ENCODE measurements at places on chromosomes 5 and 9.
A peak's percentile ranks its signal among the peaks of the same experiment; 100 is the strongest.

GRCh38 chr9:73219985-73220626, 68.4 kb downstream of the ANXA1 start:
- peak; percentile 83 for DNase-seq

- DNase-seq = no peak
Measured at GRCh38 chr5:88551724-88552345, 283.2 kb upstream of the TMEM161B start.

- DNase-seq = no peak
Measured at GRCh38 chr5:35345222-35345621, 114.9 kb upstream of the PRLR start.

- no peak for DNase-seq
Measured at GRCh38 chr5:2112173-2113025, 229.7 kb upstream of the IRX4 start.

GRCh38 chr5:35804201-35804653, 52.5 kb upstream of the IL7R start:
- no peak for DNase-seq

DNA sequence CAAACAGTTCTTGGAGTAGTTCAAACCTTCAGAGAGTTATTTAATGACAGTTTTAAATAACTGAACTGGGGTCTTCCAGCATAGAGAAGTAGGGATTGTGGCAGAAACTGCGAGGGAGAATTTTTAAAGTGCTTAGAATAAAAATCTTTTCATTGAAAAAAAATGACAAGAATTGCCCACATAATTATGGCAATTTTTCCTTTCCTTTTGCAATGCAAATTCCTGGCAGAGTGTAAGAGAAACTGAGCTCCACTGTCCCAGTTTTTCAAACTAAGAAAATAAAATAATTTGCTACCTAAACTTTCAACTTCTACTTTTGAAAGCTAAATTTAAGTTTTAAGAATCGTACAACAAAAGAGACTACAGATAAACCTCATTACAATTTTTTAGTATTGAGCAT, 2.3 kb upstream of the PTGER4 start:
- no peak for DNase-seq

GRCh38 chr9:86955561-86955960, 8.3 kb upstream of the GAS1 start:
- no peak for DNase-seq

GRCh38 chr9:93645921-93646639, 69.7 kb downstream of the PHF2 start:
- DNase-seq = no peak

DNA sequence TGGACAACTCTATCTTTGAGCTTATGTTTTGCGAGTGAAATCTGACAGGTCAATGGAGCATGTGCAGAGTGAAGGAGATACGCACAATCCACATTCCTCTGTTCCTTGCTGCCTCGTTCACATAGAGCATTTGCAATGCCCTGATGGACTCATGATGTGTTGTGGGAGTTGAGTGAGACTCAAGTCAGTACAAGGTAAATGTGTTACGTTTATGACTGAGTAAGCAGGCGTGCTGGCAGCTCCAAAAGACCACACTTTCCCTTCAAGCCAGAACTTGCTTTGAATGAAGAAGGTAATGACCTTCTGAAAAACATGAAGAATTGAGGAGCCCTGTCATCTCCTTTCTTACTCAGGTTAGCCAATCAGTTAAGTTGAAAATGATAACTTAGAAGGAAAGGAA, 477.8 kb downstream of the CTNND2 start:
- no peak for DNase-seq

GRCh38 chr5:179274321-179275315, 70.6 kb downstream of the ADAMTS2 start:
- no peak for DNase-seq

- DNase-seq = no peak
Measured at GRCh38 chr5:142779163-142779840, 9.1 kb downstream of the ARHGAP26 start.

GRCh38 chr9:97772145-97772544, 75.0 kb upstream of the XPA start:
- no peak for DNase-seq

- no peak for DNase-seq
Measured at GRCh38 chr9:95021166-95021886, 294.8 kb downstream of the AOPEP start.

GRCh38 chr5:131496400-131496713, 138.7 kb downstream of the RAPGEF6 start:
- no peak for DNase-seq

- peak; percentile 24 for DNase-seq
Measured at GRCh38 chr9:79123415-79123814, 448.4 kb upstream of the TLE4 start.

DNA sequence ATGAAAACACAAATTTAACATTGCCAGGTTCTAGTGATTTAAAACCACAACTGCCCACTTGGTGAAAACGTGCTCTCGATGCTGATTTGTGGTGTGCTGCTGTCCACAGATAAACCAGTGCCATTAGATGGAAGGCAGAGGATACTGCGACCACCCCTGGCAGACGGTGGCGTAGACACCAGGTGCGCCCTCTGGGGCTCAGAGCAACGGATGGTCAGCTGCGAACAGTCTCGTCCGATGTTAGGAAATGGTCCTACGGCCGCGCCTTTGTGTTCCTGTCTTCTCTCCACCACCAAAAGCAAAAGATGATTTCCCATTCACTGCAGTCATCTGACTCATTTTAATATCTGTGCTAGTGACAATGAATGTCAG, 43.2 kb downstream of the UBE2QL1 start:
- DNase-seq = no peak

DNA sequence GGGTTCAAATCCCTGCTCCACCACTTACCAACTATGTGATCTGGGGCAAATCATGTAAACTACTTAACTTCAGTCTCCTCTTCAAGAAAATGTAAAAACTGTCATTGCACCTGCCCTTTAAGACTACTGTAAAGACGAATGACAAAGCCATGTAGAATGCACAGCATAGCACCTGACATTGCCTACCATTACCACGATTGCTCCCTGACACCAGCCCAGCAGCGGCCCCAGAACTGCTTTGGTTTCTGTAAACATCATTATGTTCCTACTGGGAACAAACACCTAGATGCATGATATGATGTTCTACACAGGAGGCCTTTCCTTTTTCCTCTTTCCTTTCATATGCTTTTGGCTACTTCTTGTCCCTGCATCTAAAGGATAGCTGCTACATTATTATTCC, 23.1 kb upstream of the PLPP6 start:
- DNase-seq = no peak

GRCh38 chr5:81631621-81632020, 119.3 kb downstream of the SSBP2 start:
- DNase-seq = no peak

- no peak for DNase-seq
Measured at GRCh38 chr5:112203229-112203628, 215.8 kb downstream of the EPB41L4A start.

- no peak for DNase-seq
Measured at GRCh38 chr5:179273073-179273435, 72.2 kb downstream of the ADAMTS2 start.

- peak; percentile 69 for DNase-seq
Measured at GRCh38 chr5:37495210-37495609, 116.1 kb downstream of the WDR70 start.

DNA sequence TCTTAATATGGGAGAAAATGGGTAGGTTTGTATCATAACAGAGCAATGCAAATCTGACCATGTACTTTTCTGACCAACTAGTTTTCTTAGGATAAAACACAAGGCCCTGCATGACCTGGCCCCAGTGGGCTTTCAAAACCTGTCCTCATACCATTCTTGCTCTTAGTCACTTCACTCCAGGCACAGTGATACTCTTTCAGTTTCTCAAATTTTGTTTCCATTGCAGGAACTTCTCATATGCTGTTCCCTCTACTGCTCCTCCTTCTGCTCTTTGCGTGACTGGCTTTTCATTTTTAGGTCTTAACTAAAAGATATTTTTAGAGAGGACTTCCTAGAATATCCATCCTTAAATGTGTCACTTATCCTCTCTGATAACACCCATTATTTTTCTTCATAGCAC, 112.4 kb downstream of the INIP start:
- no peak for DNase-seq

GRCh38 chr5:78744951-78745534, 96.5 kb upstream of the LHFPL2 start:
- no peak for DNase-seq

GRCh38 chr5:102196481-102196880, 99.6 kb downstream of the SLCO4C1 start:
- DNase-seq = no peak

GRCh38 chr5:32740651-32741050, 29.5 kb downstream of the NPR3 start:
- no peak for DNase-seq

DNA sequence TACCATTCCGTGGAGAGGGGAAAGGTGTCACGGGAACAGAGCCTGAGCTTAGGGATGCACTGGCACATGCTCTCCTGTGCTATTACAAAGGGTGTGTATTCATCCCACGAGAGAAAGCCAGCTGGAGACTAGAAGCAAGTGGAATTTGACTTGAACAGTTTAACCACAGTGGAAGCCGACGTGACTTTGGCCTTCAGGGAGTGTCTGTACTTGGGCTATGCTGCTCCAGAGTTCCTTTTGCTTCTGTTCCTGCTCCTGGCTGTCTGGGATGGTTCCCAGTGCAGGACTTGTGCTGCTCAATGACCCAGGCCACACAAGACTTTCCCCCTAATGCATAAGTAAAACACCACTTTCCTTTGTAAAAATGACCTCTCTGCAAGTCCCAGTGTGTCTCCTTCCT, 7.9 kb upstream of the NFIL3 start:
- no peak for DNase-seq

GRCh38 chr5:162068412-162068811, 839 bp downstream of the GABRG2 start:
- no peak for DNase-seq

DNA sequence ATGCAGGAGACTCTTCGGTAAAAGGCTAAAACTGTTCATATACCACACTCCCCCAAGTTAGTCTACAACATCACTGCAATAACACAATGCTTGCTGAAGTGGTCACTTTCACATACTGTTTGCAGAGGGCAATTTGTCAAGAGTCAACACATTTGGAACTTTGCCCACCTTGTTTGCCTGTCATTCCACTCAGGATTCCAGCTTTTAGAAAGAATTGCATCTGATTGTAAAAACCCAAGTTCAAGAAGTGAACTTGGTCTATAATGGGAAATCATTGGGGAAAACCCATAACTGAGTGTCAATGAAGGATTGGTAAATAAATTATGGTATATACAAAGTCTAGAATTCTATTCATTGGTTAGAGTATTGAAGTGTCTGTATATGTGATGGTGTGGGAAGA, 120.5 kb downstream of the GADD45G start:
- DNase-seq = no peak

GRCh38 chr5:119269061-119269944, 86.5 kb upstream of the TNFAIP8 start:
- peak; percentile 37 for DNase-seq

- DNase-seq = no peak
Measured at GRCh38 chr5:439181-439580, 3.8 kb upstream of the EXOC3 start.

GRCh38 chr9:28542928-28543327, 969.6 kb upstream of the C9orf72 start:
- DNase-seq = no peak

- DNase-seq = no peak
Measured at GRCh38 chr9:33142535-33142934, 24.6 kb downstream of the B4GALT1 start.

- DNase-seq = no peak
Measured at GRCh38 chr9:37617161-37617560, 24.8 kb upstream of the TOMM5 start.

GRCh38 chr5:26482810-26483375, 555.5 kb downstream of the CDH9 start:
- DNase-seq = peak; percentile 3

GRCh38 chr5:107401470-107402122, 269.1 kb downstream of the EFNA5 start:
- DNase-seq = no peak

- DNase-seq = peak; percentile 54
Measured at GRCh38 chr5:40879163-40879942, 29.9 kb upstream of the C7 start.

- DNase-seq = no peak
Measured at GRCh38 chr9:134605966-134606357, 35.6 kb upstream of the COL5A1 start.

DNA sequence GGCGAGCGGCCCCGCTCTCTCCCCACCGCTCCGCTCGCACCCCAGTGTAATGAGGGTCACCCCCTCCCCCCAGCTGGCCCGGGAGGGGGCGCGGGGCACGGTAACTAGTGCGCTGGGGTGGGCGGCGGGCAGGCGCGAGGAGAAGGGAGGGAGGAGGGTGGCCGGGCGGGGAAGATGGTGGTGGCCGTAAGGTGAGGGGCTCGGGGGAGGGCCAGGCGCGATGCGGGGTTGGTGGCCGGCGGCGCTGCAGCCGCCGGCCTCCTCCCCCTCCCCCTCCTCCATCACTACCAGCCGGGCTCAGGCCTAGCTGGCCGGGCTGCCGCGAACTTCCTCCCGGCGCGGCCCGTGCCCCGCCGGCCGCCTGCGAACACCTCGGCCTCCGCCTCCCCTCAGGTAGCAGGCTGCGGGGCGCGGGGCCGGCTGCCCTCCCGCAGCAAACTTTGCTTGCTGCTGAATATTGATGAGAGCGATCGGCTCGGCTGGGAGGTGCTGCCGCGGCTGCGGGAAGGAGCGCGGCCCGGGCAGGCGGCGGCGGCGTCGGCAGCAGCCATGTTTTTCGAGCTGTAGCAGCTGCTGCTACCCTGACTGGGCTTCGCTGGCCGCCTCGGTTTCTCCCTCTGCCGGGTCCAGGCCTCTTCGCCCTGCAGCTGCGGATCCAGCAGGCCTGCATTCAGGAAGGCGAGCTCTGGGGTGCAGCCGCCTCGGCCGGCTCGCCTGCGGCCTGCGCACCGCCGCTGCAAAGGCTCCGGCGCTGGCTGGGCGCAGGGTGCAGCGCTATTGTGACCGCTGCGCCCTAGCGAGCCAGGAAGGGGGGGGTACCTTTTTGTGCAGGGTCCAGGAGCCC, 502 bp downstream of the NSD1 start:
- peak; percentile 57 for DNase-seq

DNA sequence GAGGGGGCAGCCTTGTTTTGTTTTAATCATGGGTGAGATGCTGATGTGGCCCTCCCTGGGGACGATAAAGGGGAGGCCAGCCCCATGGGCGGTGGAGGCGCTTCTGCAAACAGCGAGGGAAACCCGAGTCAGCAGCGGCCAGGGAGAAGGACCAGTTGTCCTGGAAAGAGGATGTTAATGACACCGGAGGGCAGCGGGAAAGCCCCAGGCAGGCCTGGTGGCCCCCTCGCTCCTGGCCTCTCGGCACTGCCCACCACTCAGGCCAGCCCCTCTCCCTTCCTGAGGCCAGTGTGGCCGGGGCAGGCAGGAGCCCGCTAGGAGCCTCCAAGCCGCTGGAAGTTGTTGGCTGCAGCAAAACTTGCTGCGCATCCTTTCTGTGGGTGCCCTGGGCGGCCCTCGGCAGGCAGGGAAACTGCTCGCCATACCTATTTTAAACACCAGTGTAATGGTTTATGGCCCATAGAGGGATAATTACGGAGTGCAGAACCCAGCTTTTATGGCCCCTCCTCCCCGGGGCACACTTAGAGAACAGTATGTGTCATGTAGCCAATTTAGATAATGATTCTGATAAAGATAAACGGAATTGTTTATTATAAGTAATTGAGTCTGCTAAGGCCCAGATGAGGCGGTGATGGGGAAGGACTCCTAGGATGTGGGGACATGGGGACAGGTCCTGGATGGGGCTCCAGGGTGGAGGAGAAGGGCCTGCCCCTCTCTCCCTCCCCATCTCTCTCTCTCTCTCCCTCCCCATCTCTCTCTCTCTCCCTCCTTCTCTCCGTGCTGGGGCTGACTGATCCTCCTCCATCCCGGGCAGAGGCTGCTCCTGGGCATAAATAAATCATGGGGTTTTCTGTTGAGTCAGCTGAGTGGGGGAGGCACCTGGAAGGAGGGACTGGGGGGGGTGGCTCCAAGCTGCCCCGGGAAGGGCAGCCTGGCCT, 36.9 kb downstream of the LMX1B start:
- DNase-seq = no peak
